ENCODE measurements at places on chromosomes 7 and 10.

GRCh38 chr7:40749877-40750276, 615.1 kb downstream of the SUGCT start:
- no peak for DNase-seq

- DNase-seq: no peak
Observed at GRCh38 chr7:48084727-48085432, 4.2 kb upstream of the UPP1 start.

- no peak for DNase-seq
Observed at GRCh38 chr7:55078465-55079372, 59.9 kb downstream of the EGFR start.

DNA sequence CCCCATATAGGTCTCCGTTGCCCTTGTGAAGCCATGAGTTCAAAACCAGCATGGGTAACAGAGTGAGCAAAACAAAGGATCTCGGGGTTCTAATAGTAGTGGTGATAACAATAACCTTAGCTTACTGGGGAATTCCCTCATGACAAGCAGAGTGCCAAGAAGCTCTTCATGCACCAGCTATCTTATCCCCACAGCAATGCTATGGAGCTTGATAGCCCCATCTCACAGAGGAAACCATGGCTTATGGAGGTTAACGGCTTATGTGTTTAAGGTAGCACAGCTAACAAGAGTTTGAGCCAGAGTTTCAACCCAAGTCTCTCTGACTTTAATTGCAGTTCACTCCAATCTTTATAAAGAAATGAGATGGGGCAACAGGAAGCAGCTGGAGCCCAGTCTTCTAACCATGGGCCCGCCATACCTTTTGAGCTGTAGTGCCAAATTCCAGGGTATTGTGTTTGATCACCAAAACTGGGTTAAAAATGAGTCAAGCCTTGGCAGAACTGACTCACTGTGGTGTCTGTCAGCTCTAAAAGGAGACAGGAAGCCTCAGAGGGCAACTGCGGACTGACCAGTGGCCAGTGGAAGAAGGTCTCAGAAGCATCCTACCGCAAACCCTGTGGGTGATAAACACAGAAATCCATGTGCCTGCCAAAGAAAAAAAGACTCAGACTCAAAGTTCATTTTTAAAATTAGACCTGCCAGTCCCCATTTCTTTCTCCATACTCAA, 16.5 kb upstream of the PLAU start:
- DNase-seq: no peak

Measured in left forelimb (tissue), 1 donor.